ENCODE measurements at places on chromosomes 11 and 22.
A peak's percentile ranks its signal among the peaks of the same experiment; 100 is the strongest.

DNA sequence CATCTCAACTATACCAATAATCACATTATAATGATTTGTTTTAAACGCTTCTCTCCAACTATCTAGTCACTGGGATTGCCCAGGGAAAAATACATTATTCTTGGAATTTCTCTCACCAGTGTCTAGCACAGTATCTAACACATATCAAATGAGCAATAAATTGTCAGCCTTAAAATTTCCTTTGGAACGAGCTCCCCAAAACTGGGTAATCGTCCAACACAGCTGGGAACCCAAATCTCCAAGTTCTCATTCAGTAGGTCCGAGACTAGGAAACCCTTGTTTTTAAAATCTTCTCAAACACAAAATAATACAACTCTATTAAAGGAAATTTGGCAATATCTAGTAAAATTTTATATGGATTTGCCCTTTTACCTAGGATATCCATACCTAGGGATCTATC lies 327.8 kb upstream of the ARHGAP42 start:
- no peak for DNase-seq

- no peak for DNase-seq
Measured at GRCh38 chr11:73243093-73243485, 25.0 kb downstream of the P2RY2 start.

DNA sequence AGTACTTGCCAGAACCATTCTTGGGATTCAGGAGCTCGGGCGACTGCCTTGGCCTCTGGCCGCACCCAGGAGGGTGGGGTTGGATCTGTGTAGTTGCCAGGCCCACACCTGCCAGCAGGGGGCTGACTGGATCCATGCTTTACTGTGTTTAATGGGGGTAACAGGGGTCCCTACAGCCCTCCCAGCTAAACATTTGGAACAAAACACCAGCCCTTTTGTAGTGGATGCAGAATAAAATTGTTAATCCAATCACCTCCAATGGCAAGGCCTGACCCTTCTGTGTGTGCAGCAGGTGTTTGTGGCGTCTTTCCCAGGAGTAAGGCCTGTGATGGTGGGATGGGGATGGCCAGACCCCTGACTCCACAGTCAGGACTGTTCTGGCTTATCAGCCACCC lies 22.5 kb downstream of the SUN2 start:
- DNase-seq = no peak

GRCh38 chr22:50603511-50604255 lies 3.1 kb downstream of the MAPK8IP2 start:
- no peak for DNase-seq

- no peak for DNase-seq
Measured at GRCh38 chr11:27339941-27340340, 23.1 kb downstream of the CCDC34 start.

GRCh38 chr11:95531116-95531515 lies 258.5 kb downstream of the FAM76B start:
- no peak for DNase-seq

GRCh38 chr22:21982338-21982965 lies at the start of gene TOP3B:
Gene TOP3B, minus strand, starts transcription at chr22:21982787. Its CDS starts 7,078 bp downstream, at chr22:21975709.
- DNase-seq = peak; percentile 74

- DNase-seq = no peak
Measured at GRCh38 chr22:42860968-42861367, 3.9 kb upstream of the ARFGAP3 start.

- no peak for DNase-seq
Measured at GRCh38 chr11:72541257-72541974, 107.1 kb upstream of the CLPB start.

GRCh38 chr11:108733479-108734116 lies 68.7 kb downstream of the DDX10 start:
- no peak for DNase-seq

DNA sequence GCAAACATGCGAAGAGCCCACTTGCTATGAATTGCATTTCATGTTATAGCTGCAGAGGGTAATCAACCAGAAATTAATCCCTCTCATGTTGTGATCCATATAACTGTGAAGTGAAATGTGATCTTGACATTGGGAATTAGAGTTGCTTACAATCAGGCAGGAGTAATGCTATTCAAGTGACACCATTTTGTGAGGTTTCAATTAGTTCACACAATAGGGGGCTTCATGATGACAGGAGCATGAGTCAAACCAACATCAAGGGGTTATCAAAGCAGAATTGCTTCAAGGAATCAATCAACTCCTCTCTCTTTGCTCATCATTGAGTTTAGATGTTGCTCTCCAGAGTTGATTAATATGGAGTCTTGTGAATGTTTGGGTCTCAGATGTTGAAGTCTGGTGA lies 1585.2 kb upstream of the TENM4 start:
- DNase-seq = no peak

DNA sequence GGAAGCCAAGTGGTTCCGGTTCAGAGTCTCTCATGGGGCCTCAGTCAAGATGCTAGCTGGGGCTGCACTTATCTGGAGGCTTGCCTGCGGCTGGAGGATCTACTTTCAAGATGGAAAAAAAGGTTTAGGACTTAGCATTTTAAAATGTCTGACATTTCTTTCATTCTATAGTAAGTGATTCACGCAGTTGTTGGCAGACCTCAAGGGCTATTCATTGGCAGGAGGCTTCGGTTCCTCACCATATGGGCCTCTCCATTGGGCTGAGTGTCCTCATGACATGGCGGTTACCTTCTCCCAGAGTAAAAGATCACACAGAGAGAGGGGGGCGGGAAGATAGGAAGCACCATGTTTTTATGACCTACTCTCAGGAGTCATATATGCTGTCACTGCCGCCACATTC lies 298.0 kb upstream of the PLET1 start:
- no peak for DNase-seq

- no peak for DNase-seq
Measured at GRCh38 chr11:112270551-112271180, 10.0 kb upstream of the PLET1 start.

DNA sequence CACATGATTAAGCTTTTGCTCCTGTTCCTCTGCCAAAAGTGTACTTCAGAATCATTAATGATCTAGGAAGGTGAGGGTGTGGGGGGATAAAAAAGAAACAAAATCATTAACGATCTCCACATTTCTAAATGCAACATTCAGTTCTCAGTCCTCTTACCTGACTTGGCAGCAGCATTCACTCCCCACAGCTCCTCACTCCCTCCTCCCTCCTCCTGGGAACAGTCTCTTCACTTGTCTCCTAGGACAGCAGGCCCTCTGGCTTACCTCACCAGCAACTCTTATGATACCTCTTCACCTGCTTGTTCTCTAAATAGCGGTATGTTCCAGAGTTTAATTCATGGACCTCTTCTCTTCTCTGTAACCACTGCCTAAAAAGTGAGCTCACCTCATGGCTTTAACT lies 56.5 kb upstream of the APOA1 start:
- DNase-seq = no peak

DNA sequence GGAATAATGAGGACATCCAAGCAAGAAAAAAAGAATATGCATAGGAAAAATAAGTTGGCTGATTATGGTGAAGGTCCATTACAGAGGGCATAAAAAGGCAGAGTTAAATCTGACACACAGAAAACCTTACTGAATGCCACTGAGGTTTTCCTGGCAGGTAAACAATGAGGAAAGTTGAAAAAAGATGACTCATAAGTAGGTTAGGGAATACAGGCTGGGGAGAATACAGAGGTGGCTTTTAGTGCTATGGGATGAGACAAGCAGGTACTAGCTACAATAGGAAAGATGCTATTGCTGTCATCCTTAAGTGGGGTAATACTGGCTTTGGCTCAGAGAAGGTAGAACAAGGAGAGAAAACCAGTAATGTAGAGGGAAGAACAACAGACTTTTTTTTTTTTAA lies 44.7 kb downstream of the CSTF3 start:
- no peak for DNase-seq

- no peak for DNase-seq
Measured at GRCh38 chr11:82634091-82634490, 99.6 kb downstream of the FAM181B start.

DNA sequence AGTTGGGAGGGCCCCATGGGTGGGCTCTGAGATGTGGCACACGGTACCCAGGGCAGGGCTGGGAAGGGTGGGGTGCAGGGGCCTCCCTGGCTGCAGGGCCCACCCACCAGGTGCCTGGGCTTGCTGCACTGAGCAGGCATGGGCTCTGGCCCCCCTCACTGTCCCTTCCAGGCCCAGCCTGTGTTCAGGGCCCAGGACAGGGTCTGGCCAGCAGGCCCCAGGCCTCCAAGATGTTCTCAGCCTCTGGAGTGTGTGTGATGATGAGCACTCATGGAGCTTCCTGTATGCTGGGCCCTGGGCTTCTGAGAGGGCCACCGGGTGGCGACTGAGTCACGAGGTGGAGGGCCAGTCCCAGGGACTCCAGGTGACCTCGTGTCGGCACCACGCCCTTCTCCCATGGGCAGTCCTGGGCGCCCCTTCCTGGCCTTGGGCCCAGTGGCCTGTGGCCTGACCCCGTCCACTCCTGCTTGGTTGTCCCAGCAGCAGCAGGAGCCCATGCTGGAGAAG lies 55.9 kb upstream of the CCDC188 start:
- no peak for DNase-seq

GRCh38 chr22:26767351-26768155 lies 110.2 kb downstream of the MIAT start:
- no peak for DNase-seq

- DNase-seq = no peak
Measured at GRCh38 chr11:61626580-61627380, 45.9 kb upstream of the SYT7 start.

GRCh38 chr11:130525307-130525706 lies 76.9 kb downstream of the ADAMTS15 start:
- no peak for DNase-seq

DNA sequence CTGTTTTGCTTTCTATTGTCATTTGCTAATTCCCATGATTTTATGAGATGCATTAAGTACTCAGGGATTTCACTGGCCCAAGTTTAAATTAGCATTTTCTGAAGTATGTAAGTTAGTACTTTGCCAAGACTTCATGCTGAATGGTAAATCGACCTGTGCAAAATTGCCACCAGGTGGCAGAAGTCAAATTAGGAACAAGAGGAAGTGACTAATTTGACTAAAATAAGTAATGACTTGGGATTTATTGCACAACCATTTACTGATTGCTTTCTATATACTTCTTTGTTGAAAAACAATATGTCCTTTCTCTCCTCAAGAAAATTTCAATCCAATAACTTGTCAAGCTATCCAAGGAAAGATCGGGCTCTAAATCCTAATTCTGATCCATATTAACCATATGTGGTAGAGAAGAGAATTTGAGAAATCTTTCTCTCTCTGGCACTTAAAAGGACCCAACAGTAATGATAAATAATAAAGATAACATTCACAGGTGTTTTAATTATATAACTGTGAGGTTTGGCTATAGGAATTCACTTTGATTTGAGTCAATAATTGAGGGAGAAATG lies 253.7 kb upstream of the CHORDC1 start:
- DNase-seq = no peak

DNA sequence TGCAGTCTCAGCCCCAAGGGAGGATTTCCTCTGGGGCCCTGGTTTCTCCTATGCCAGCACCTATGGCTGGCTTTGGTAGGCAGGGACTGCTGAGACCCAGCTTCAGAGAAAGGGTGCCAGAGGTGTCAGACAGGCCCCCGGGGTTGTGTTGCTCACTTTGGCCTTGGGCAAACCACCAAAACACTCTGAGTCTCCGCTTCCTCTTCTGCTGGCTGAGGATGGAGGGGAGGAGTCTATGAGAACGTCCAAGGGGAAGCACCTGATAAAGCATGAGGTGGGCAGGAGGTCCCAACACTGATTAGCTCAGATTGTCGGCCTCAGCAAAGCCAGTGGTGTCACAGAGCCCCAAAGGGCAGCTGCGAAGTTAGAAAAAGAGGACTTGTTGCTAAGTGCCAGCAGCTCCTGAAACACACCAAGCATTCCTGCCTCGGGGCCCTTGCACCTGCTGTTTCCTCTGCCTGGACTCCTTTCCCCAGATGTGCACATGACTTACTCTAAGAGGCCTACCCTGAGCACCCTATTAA lies 10.5 kb downstream of the SMTNL1 start:
- no peak for DNase-seq

DNA sequence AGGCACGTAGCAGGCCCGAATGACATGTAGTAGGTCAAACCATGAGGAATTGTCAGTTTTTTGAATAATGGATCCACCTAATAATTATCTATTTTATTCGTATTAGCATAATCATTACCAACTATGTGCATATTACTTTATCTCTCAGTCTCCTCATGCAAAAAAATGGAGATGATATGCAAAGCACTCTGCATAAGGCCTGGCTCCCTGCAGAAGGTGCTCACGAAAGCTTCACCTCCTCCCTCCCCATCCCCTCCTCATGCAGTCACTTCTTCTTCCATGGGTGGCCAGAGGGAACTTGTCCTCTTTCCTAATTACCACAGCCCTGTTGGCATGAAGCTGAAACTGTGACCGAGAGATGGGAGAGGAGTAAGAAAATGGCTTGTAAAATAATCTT lies 20.8 kb upstream of the TSKU start:
- no peak for DNase-seq

GRCh38 chr11:41134971-41135370 lies 324.5 kb downstream of the LRRC4C start:
- DNase-seq = no peak

GRCh38 chr22:32531931-32532819 lies 57.6 kb downstream of the FBXO7 start:
- DNase-seq = no peak

GRCh38 chr11:86066657-86067008 lies 2.3 kb downstream of the PICALM start:
- DNase-seq = no peak

- no peak for DNase-seq
Measured at GRCh38 chr11:69656536-69657455, 15.8 kb downstream of the CCND1 start.

DNA sequence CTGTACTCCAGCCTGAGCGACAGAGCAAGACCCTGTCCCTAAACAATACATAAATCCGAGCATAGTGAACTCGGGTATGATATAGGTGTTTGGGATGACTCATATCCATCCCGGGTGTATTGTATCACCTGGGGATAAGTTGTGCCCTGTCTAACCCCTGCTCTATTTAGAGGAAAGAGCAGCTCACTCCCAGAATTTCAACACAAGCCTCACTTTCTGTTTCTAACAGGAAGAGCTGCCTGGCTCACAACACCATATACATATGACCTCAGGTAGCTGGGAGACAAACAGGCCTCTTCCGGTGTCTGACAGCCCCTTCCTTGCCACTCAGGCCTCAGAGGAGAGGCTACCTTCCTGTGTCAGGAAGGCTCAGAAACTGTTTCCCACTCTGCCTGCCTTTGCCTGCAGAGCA lies 9.9 kb upstream of the MICALL1 start:
- DNase-seq = no peak

- no peak for DNase-seq
Measured at GRCh38 chr11:116421529-116422185, 351.1 kb downstream of the BUD13 start.

- no peak for DNase-seq
Measured at GRCh38 chr22:39225591-39225990, 19.2 kb downstream of the PDGFB start.

Measured in stimulated activated CD8-positive, alpha-beta memory T cell treated with anti-CD3 and anti-CD28 coated beads, Interleukin-15, amount 100 ng/mL, for 24 hours (primary cell).